Right ventricle myocardium superior (tissue), 1 donor: ENCODE measurements at places on chromosomes 4 and X. TPM values are rescaled to one million over a fixed set of nuclear protein-coding genes. Genes with fewer than 3 reads are reported as not detected.
A peak's percentile ranks its signal among the peaks of the same experiment; 100 is the strongest.

DNA sequence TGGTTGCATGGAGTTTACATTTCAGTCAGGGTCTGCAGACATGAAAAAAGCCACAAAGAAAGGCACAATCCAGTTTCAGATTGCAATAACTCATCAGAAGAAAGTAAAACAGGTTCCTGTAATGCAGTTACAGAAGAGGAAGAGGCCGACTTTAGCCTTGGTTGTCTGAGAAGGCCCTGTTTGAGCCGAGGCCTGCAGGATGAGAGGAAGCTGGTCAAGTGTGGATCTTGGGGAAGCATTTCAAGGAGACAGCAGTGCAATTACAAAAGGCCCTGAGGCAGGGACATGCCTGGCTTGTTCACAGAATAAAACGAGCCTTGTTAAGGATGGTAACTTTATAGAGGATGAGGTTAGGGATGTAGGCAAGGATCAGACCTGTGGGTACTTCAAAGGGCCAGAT lies 62.4 kb downstream of the AFF2 start:
- no peak for DNase-seq

GRCh38 chrX:141341341-141341740 lies 99.0 kb upstream of the SPANXC start:
- DNase-seq, result peak; percentile 33

The XAGE1A gene
- total RNA-seq, result not detected

The SMIM31 gene
- total RNA-seq, result not detected

GRCh38 chr4:172553216-172553615 lies 615.4 kb upstream of the GALNT7 start:
- DNase-seq, result no peak

The F8A1 gene
- 29.6 TPM for total RNA-seq

The NPY2R gene
- not detected for total RNA-seq

The CT45A2 gene
- total RNA-seq, result not detected

- DNase-seq, result no peak
Observed at GRCh38 chr4:23857367-23857959, 32.4 kb downstream of the PPARGC1A start.

GRCh38 chr4:45550766-45551366 lies 573.0 kb downstream of the GABRG1 start:
- DNase-seq, result no peak
